Pancreas (tissue), 10 donors: ENCODE measurements at places on chromosomes 13 and 19. TPM values are rescaled to one million over a fixed set of nuclear protein-coding genes. Genes with fewer than 3 reads are reported as not detected.

- peak; percentile 37 for DNase-seq
Measured at GRCh38 chr13:40992678-40993518, 26.2 kb downstream of the ELF1 start.

DNA sequence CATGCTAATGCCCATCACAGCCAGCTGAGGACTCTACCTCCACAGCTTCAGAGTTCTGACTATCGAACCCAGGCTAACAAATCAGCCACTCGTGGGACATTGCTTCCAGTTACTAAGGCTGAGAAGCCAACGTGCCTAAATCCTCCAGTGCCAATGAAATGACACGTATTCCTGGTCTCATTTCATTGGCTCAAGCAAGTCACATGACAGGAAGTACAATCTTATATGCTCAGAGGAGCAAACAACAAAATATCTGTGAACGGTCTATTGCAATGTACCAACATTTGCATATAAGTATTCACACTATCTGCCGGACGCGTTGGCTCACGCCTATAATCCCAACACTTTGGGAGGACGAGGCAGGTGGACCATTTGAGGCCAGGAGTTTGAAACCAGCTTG, 12.8 kb upstream of the IZUMO2 start:
- no peak for DNase-seq

- no peak for DNase-seq
Measured at GRCh38 chr13:113552079-113552478, 32.5 kb upstream of the TFDP1 start.

DNA sequence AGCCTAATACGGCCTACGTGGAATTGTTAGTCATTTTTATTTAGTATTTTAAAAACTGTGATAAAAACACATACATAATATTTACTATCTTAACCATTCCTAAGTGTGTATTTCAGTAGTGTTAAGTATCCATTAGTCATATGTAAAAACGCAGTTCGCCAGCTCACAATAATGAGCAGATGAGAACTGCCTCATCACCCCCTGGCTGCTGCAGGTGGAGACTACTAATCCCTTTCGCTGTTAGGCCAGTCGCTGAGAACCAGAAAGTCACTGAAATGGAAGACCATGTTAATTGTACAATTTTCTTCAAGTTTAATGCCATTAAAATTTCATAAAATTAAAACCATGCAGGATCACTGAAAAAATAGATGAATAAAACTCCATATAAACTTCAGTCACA, 1.6 kb downstream of the ESD start:
- no peak for DNase-seq

- DNase-seq = no peak
Measured at GRCh38 chr13:91108315-91108714, 239.2 kb upstream of the MIR17HG start.

DNA sequence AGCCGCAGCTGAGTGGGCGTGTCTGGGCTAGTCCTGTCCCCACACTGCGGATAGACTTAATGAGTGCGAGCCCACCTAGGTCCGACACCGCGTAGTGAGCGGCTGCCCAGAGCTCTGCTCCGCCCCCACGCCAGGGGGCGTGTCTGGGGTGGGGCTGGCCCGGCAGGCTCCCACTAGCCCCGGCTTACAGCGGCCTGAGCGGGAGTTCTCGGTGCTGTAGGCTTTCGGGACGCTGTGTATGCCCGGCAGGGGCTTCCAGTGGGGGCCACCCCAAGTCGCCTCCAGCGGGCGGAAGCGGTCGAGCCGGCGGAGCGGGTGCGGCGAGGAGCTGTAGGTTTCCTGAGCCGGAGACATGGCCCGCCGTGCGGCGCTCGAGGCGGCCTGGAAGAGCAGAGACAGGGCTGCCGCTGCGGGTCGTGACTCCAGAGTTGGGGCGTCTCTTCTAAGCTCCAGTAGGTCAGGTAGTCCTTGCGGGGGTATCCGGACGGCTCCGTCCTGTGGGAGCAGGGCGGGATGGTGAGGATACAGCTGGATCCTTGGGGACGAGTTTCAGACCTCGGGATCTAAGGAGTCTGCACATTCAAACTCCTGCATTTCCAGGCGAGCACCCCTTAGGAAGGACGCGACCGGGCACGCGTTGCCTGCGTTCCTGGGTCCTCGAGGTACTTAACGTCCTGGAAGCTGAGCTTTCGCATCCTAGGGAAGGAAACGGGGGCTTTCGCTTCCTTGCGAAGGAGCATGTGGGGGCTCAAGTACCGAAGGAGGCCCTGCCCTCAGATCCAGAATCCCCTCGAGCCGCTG, 1.2 kb downstream of the CGB7 start:
- DNase-seq = peak; percentile 36

GRCh38 chr19:56927791-56928207, 87.3 kb upstream of the PEG3 start:
- DNase-seq = no peak

DNA sequence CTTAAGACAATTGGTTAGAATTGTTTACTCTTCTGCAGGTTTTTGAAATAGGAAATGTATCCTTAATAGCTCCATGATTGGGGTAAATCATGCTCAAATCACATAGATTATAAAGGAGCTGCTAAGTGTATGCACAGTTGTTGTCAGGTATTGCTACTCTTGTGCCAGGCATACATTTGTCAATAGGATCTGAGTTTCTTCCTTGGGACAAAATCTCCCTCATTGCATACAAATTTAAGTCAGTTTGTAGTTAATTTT, 109.3 kb upstream of the MLNR start:
- no peak for DNase-seq

- peak; percentile 29 for DNase-seq
Measured at GRCh38 chr19:33388231-33388724, 14.8 kb downstream of the CEBPG start.

DNA sequence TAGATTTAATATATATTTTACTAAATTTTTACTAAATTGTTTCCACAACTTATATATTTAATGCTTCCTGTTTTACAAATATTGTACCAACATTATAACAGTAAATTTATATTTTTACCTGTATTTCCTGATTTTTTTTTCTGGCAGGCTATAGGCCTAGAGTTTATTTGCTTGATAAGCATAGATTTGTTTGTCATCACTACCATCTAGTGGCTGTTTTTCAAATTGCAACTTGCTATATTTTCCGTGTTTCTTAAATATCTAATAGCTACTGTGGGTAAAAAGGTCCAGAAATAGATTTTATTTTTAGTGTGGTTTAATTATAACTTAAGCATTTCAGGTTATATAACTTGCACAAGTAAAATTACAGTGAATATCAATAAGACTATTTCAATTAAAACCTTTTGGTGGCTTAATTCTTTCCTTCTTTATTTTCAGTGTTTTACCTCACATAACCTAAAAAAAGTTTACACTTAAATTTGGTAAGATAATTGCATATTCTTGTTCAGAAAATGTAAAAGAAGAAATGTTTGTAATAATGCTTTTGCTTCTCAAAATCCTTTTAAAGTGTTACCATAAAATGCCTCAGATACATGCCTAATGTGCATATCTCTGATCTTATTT, 60.6 kb downstream of the NDFIP2 start:
- no peak for DNase-seq

DNA sequence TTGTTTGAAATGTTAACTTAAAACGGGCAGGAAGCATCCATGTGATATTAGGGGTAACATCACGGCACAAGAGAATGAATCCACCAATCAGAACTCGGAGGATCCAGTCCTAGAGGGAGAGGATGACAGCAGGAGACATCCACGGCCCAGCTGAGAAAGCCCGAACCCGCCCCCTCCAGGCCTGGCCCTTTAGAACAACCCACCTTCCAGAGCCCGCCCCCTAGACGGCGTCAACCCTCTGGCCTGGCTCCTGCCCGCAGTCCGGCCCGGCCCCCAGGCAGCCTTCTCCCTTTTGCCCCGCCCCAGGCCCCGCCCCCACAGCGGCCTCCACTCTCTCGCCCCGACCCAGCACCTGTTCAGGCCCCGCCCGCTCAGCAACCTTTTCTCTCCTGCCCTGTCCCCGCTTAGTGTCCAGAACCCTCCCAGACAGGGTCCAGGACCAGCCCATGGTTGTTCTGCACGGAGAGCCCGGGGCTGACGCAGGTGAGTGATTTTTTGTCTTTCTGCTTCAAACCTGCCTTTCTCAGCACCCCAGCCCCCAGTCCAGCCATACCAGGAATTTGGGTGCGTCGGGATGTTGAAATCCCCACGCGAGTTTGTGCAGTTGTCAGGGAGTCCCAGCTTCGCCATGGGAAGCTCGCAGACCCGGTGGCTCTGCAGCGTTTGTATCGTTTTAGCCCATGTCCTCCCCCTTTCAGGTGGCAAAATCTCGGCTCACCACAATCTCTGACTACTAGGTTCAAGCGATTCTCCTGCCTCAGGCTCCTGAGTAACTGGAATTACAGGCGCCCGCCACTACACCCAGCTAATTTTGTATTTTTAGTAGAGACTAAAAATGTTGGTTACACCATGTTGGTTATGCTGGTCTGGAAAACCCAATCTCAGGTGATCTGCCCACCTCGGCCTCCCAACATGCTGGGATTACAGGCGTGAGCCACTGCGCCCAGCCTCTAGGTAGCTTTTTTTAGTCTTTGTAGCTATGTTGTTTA, 16.1 kb downstream of the ZNF816 start:
- peak; percentile 81 for DNase-seq

DNA sequence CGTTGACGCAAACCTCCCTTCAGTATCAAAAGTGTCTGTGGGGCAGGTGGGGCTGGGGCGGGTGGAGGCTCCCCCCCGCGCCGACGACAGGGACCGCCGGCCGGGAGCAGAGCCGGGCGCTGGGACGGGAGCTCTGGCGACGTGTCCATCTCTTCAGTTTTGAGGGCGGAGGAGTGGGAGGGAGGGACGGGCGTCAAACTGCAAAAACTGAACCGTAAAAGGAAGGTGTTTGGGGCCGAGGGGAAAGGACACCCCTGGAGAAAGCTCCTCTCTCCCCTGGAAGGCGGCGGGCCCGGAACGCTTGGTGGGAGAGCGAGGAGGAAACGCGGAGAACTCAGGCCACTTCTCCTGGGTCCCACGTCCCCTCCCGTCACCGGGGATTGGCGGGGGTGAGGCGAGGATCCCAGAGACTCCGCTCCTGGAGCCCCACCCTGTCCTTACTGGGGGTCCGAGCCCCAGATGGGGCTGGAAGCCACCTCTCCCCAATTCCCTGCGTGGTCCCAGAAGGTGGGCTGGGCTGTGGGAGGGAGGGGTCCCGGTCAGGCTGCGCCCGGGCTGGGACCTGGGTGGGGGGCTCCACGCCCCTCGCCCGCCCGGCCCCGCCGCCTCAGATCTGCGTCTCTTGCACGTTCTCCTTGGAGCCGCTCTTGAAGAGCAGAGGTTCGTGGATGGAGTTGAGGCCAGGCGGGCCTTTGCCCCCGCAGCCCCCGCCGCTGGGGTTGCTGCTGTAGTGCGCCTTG, 3.4 kb upstream of the ASPDH start:
- peak; percentile 15 for DNase-seq

DNA sequence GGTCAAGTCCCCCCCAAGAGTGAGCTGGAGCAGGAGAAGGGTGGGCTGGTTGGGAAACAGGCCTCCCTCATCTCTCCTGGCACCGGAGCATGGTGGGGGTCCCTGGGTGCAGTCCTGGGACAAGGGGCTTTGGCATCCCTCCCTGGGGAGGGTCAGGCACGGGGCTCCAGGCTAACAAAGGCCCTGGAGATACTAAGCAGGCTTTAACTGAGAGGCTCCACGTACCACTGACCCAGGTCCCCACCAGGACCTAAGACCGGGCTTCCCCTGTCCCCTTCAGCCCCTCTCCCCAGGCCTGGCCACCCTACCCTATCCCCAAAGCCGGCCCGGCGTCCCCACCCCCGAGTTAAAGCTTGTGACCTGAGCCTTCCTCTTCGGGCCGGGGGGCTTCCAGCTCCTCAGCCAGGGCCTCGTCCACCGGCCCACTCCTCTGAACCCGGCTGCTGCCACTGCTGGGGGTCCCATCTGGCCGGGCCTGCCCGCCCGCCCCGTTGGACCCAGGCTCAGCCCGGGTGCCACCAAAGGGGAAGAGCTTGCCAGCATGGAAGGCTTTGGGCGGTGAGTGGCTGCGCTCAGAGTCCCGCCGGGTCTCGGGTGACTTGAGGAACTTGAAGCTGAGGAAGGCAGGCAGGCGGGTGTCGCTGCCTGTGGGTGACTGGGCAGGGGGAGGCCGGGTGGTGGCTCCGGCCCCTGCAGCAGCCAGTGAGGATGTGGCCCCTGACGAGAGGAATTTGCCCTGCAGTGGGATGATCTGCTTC, 10.1 kb downstream of the ANO8 start:
- no peak for DNase-seq

GRCh38 chr19:57438925-57439324, 3.8 kb downstream of the ZNF749 start:
- no peak for DNase-seq

- DNase-seq = no peak
Measured at GRCh38 chr19:16456652-16457194, 15.0 kb downstream of the EPS15L1 start.

DNA sequence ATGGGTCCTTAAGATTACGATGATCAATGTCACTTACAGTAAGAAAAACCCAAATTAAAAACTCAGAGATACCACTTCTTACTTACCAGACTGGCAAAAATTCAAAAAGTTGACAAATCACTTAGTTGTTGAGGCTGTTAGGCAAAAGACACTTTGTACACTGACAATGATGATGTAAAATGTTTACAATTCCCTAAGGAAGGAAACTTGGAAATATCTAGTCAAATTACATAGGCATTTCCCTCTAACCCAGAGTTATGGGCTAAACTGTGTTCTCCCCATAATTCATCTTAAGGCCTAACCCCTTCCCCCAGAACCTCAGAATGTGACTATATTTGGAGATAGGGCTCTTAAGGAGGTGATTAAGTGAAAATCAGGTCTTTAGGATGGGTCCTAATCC, 12.0 kb downstream of the TGDS start:
- DNase-seq = no peak

GRCh38 chr13:57611969-57612368, 19.6 kb upstream of the PCDH17 start:
- DNase-seq = no peak

DNA sequence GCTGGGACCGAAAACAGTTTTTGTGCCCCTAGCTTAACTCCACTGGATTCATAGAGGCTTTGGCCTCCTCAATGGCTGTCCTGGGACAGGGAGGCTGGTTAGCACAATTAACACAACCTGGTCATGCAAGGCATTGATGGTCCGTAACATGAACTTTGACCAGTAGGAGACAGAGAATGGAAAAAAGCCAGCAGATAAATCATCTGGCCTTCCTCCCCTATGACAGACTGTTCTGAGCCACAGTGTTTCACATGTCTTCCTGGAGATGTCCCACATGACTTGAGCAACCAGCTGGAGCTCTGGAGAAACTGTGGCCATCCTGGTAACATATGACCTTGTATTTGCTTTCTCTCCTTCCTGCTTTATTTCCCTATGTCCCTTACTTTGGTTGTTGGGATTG, 244.2 kb downstream of the UQCRFS1 start:
- no peak for DNase-seq

S1PR4 gene
- total RNA-seq = not detected

OLFM2 gene
- 5.6 TPM for total RNA-seq

ZNF100 gene
- 6.2 TPM for total RNA-seq

LRRC25 gene
- total RNA-seq = 0.92 TPM

LRRC8E gene
- 4.7 TPM for total RNA-seq
